ENCODE measurements at places on chromosomes 1 and 21. TPM values are rescaled to one million over a fixed set of nuclear protein-coding genes. Genes with fewer than 3 reads are reported as not detected.
A peak's percentile ranks its signal among the peaks of the same experiment; 100 is the strongest.

Gene ZNF695
- 6.1 TPM for total RNA-seq

Gene ATAD3C
- not detected for total RNA-seq

Gene CASZ1
- total RNA-seq: 1.2 TPM

Gene ZYG11A
- 6.3 TPM for total RNA-seq

Gene BEST4
- not detected for total RNA-seq

Gene FAM151A
- total RNA-seq: not detected

Gene NGF
- total RNA-seq: 1.3 TPM

Gene TIE1
- 0.20 TPM for total RNA-seq

Gene SPATA21
- not detected for total RNA-seq

Gene KCNE2
- not detected for total RNA-seq

Gene SKI
- total RNA-seq: 7.7 TPM

Gene PPCS
- total RNA-seq: 30.3 TPM

Gene IGSF5
- total RNA-seq: not detected

DNA sequence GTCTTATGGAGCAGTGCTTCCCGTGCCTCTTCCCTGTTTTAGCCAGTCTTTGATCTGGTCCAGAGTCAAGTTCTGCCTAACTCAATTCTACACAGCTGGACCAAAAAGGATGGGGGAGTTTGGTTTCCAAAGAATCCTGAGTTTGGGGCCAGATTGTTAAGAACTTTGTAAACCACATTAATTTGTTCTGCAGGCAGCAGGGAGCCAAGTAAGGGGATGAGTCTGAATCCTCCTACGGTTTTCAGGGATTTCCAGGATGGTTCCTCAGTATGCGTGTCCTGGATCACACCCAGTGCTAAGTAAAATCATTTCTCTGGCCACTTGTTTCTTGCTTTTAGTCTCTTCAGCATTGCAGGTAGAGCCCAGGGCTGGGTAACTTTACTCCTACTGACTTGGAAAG, 26.1 kb upstream of the GJA5 start:
- no peak for DNase-seq

DNA sequence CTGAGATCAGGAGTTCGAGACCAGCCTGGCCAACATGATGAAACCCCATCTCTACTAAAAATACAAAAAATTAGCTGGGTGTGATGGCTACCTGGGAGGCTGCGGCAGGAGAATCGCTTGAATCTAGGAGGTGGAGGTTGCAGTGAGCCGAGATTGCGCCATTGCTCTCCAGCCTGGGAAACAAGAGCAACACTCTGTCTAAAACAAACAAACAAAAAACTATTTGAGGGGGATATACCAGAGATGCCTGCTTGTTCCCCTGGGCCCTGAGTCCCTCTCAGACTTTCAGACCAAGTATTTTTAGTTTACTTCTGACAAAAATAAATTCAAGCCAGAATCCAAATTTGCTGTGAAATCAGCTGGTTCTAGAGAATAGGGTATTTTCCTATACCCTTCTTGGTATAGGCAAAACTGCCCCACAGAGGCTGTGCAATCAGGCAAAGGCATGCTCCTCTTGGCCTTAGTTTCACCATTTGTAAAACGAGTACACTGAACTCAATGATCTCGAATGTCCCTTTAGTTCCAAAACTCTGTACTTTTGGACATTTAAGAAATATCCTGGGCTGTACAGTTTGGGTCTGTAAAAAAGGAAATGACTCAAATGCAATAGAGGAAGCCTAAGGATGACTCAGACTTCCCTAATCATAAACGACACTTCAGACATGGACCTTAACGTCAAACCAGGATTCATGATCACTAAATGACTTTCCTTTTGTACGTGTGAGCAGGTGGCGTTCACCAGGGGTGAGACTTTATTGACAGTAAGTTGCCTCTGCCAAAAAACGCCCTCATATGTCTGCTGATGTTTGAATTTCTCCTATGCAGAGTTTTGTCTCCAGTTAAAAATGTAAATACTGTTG, 16.1 kb downstream of the ENSA start:
- peak; percentile 53 for DNase-seq

DNA sequence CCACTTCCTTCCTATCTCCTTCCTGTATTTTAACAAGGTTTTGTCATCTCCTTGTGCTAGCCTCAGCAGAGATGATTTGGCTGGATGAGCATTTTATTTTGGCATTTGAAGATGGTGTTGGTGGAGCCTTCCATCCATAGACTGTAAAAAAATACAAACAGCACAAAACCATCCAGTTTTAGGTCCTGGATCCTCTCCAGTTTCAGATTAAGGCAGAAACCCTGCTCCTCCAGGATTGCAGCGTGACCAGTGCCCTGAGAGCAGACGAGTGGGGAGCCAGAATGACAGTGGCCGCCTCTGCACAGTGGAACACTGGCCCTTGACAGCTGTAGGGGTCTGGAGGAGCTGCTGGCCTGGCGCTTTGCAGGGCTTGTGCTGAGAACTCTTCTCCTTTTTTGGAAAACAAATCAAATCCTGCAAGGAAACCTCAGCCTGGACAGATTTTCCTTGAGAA, 72.2 kb upstream of the GADD45A start:
- peak; percentile 24 for DNase-seq

DNA sequence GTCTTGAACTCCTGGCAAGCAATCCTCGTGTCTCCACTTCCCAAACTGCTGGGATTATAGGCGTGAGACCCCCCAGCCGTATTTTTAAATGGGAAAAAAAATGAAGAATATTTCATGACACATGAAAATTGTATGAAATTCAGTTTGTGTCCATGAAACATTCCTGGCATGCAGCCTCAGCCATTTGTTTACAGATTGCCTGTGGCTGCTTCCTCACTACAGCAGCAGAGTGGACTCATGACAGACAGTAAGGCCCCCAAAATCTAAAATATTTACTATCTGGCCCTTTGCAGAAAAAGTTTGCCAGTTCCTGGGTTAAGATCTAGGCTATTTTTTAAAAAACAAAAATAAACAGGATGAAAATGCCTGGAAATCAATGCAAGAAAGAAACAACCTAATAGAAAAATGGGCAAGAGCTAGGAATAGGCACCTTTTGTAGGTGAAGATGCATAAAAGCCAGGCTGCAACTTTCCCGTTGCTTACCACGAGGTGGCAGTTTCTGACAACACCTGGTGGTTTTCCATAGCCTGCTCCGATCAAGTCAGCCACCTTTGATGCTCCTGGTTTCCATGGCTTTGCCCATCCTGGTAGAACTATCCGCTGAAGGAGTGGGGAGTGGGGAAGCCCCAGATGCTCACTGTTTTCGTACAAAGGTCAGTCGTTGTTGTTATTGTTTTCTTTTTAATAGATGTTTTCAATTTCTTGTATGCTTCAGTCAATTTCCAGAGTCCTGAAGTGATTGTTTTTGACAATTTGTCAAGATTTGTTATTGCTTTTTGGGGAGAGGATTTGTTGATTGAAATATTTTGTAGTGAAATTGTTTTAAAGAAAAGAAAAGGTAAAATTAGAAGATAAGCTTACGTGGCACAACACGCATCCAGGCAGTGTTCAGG, 24.3 kb downstream of the UBE2Q1 start:
- peak; percentile 12 for DNase-seq

DNA sequence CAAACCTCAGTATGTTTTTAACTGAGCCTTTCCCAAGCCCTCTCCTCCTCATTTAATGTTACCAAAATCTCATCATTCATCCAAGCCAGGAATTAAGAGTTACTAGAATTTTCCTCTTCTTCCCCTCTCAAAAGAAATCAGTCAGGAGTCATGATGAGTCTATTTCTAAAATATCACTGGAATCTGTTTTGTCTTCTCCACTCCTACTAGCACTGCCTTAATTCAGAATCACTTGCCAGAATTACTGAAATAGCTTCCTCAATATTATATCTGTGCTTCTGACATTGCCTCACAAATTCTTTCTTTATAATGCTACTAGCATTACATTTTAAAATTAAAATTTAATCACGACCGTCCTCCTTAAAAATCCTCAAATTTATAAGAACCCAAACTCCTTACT, 106.1 kb downstream of the PTGER3 start:
- DNase-seq: no peak

DNA sequence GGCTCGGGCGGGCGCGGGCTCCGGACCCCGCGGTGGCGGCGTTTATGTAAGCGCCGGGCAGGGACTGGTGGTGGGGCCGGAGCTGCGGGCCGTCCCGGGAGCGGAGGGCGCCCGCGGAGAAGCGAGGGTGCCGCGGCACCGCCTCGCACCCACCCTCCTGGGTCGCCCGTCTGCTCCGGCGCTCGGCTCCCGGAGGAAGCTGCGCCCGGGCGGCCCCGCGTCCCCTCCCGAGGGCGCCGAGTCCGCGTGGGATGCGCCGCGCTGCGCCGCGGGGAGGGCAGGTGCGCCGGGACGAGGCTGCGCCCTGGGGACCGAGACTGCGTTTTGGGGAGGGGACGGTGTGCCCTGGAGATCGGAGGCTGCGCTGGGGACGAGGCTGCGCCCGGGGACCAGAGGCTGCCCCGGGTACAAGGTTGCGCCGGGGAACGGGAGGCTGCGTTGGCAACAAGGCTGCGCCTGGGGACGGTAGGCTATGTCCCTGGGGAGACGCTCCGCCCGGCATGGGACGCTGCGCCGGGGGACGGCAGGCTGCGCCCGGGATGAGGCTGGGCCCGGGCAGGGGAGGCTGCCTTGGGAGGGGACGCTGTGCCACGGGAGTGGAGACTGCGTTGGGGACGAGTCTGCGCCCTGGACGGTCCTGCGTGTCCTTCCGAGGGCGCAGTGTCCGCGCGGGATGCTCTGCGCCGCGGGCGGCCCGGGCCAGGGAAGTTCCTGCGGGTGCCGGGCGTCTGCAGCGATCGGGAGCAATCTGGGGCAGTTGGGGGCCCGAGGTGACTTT, 627 bp downstream of the ADARB1 start:
- DNase-seq: no peak

DNA sequence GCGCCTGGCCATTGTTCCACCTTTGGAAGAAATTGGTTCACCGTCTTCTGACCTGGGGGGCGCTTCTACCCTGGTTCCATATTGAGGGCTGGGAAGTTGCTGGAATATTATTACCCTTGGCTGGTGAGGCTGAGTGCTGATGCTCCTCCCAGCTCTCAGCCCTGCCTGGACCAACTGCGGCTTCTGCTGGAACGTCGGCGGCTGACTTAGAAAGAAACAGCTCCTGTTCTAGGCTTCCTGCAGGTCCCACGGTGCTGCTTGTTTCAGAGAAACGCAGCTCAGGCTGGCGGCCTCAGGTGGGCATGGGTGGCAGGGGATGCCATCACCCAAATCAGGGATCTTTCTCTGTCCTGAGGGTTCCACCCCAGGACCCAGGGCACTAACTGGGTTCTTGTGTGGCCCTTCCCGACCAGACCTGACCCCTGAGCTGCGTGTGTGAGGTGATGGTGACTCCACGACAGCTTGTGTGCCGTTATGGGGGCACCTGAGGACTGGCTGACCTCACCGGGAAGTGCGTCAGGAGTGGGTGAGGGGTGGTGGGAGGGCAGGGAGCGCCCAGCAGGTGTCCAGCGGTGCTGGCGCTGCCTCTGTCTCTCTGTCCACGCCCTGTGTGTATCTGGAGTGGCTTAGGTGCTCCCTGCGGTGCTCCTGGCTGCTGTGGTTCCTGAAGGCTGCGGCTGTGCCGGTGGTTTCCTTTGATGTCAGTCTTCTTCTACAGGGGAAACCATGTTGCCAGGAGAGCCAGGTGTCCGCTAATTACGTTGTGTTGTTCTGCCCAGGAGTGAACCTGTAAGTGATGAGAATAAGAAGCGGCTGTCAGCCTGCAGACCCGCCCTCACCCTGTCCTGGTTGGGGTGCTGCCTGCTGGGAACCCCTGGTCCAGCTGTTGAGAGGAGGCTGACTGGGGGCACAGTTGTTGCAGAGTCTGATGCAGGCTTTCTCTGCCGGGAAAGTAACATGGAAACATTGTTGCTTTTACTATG, 8.9 kb downstream of the SKI start:
- DNase-seq: no peak

- no peak for DNase-seq
Observed at GRCh38 chr1:3267550-3268270, 186.8 kb upstream of the ARHGEF16 start.

DNA sequence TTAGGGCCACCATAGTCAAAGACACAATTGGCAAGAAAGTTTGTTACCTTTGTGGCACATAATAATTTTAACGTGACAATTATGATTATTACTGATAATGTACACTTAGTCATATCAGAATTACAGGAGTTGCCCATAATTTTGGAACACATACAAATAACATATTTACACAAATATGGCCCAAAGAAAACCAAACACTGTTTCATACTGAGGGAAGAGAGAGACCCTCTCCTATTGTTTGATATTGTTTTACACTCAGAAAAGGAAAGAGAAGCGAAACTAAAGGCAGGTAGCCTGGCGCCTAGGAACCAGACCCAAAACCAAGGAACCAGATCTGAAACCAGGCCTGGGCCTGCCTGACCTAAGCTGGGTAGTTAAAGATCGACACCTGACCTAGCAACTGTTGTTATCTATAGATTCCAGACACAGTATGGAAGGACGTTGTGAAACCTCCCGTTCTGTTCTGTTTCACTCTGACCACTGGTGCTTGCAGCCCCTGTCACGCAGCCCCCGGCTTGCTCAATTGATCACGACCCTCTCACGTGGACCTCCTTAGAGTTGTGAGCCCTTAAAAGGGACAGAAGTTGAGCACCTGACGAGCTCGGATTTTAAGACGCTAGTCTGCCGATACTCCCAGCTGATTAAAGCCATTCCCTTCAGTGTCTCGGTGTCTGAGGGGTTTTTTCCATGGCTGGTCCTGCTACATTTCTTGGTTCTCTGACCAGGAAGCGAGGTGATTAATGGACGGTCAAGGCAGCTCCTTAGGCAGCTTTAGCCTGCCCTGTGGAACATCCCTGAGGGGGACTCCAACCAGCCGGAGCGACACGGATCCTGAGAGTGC, 27.9 kb downstream of the C1orf115 start:
- no peak for DNase-seq

DNA sequence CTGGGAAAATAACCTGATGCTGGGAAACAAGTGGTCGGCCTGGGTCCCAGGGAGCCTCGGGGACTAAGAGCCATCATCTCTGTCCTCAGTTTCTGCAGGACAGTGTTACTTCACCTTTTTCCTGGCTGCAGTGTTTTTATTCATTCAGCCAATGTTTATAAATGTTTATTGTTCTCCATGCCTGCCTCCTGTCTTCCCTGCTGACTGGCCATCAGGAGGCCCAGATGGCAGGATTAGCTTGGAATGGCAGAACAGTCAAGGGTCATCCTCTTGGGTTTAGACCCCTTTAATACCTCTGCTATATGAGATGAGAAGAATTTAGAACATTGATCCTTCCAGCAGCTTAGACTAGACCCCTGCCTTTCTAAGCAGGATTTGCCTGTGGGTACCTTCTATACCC, 13.3 kb downstream of the MAPKAPK2 start:
- no peak for DNase-seq

All from MG63 (cell line).